ENCODE measurements at places on chromosomes 1 and 21.

- DNase-seq, result no peak
Observed at GRCh38 chr1:29286194-29286767, 50.0 kb downstream of the PTPRU start.

DNA sequence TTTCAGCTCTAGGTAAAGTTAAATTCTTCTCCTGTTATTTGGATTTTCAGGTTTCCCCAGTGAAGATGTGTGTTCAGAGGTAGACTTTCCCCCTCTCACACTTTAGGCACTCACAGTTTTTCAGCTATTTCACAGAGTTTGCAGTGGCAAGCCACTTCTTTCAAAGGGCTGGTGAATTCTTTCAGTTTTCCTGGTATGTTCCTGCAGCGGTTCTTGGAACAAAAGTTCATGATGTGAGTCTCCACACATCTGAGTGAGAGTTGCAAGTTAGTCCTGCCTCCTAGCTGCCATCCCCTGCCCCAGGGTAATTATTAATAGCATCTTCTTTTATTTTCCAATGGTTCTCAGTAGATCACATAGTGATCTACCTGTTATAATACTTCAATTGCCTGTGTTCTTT is 27.3 kb upstream of the CD84 start:
- no peak for DNase-seq

DNA sequence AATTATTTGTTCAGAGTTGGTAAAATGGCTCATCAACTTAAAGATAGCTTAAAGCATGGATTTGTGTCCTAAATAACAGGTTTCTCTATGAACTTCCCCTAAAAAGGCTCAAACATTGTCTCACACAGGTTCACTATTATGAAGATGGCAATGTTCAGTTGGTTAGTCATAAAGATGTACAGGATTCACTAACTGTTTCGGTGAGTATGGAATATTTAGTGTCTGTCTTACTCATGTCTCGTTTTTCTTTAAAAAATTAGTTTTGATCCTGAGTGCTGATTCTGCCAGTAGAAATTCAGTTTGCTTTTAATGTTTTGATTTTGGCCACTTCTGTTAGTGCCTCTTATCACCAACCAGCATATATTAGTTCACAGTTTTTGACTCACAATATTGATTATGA is 7.5 kb upstream of the MOV10 start:
- no peak for DNase-seq

- DNase-seq, result no peak
Observed at GRCh38 chr1:20114021-20114648, 5.2 kb downstream of the PLA2G2D start.

DNA sequence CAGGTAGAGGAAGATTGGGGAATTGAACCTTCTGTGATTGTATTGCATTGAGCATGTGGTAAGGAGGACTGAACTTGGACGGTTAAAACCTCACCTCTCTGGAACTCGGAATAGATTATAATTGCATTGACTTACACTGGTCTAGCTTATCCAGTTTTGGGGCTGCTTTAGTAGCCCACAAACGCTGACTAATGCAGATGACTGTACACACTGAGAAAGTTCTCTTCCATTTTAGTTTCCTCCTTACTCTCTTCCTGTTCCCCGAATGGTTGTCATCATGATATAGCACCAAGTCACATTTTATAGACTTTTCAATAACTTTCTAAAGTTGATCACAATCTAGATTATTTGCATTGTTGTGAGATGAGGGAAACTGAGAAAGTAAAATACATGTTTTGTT is 78.2 kb downstream of the NFIA start:
- no peak for DNase-seq

DNA sequence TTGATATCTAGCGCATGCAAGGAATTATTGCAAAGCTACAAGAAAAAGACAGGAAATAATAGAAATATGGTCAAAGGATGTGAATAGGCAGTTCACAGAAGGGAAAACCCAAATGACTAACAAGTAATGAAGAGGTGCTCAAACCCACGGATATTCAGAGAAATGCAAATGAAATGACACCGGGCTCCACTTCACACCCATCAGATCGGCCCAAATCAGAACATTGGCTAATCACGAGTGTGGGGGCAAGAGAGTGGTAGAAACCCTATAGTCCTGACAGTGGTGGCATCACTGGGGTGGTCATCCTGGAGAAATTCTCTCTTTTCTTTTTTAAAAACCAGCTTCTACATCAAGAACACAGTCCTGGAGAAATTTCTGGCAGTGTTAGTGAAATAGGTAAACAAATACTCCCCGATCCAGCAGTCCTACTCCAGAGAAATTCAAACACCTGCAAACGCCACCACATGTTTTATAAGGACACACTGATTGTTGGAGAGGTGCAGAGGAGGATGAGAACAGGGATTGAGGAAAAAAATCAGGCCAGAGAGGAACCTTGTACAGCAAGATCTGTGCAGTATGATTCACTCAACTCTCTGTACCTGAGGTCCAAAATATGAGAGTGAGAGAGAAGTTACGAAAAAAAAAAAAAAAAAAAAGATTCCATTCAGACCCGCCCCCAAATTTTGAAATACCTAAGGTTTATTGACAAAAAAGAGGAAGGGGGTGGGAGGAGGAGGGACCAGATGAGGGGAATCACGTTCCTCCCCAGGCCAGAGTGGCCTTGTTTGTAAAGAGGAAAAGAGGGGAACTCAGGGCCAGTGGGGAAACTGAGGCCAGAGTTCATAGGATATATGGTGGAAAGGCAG is 9.2 kb upstream of the TNFRSF1B start:
- no peak for DNase-seq

GRCh38 chr21:42681296-42682206 is 28.1 kb downstream of the PDE9A start:
- DNase-seq, result no peak

GRCh38 chr1:173294843-173295242 is 87.7 kb upstream of the TNFSF4 start:
- DNase-seq, result no peak

GRCh38 chr1:6251681-6252373 is 7.8 kb downstream of the HES3 start:
- no peak for DNase-seq

DNA sequence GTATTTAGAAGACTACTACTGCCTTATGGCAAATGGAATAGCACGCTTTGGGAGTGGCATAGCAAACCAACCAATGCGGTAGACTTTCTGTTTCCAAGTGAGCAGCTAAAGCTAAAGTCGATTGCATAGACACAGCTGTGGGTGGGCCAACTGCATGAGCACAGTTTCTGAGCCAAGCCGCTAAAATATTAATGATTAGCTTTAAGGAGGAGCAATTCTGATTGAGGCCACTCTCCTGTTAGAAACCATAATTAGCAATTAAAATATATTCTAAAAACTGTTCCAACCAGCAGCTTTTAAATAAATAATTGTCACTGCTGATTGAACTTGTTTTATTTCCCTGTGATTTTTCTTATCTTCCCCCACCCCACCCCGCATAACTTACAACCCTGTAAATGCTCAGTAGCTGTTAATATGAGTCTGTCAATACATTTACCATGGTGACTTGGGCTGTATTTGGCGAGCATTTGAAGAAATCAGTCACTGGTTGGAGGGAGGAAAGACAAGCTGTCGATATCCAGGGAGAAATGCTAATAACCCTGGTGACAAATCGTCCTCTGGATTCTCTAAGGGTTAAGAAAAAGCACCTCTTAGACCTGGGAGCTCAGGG is 32.2 kb downstream of the RNF220 start:
- DNase-seq, result no peak

GRCh38 chr1:183869664-183870063 is 64.7 kb downstream of the RGL1 start:
- no peak for DNase-seq

- no peak for DNase-seq
Observed at GRCh38 chr1:167454304-167454893, 63.9 kb downstream of the CD247 start.

DNA sequence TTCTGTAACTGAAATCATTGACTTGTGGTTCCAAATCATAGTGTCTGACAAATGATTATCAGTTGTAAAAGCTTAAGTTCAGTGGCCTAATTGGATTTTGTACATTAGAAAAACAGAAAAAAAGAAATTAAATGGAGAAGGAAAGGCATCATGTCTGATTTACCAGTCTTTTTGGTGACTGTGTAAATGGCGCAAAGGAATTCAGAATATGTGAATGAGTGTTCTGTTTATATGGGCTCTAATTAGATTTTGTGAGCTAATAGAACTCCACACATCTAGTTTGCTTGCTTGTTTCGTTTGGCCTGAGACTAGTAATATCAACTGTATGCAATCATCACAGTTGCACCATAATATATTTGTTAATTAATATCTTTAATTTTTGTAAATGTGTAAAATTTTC is 151.7 kb downstream of the PLA2G4A start:
- no peak for DNase-seq

DNA sequence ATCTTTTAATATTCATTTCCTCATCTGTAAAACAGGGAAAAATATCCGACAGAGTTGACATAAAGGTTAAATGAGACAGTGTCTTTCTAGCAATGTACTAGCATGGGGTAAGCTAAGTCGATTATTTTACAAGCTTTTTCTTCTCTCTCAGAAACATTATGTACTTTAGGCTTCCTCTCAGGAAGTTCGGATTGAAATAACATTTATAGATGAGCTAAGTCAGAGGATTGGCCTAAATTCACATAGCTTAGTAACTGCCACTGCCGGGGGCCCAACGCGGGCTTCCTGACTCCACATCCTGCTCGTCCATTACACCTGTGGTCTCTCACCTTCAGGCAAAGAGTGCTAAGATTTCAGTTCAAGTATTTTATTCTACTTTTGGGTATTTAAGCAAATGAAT is 462.3 kb upstream of the NFIA start:
- no peak for DNase-seq

DNA sequence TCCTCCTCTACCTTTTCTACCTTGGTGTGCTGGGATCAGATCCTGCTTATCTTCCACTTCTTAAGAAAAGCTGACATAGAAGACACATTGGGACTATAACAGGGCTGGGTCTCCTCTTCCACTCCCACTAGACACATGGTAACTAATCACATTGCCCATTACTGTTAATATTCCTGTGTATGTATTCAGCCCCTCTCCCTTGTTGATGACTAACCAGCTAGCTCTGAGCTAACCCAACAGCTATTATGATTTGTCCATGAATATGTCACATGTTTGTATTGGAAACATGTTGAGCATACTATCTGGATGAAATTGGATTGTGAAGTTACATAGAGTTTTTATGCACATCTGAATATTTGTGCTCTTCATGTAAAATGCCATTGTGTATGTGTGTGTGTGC is 52.9 kb downstream of the MPZL1 start:
- DNase-seq, result no peak

- no peak for DNase-seq
Observed at GRCh38 chr1:20974069-20974468, 187.0 kb upstream of the HP1BP3 start.

- DNase-seq, result no peak
Observed at GRCh38 chr1:115133440-115133839, 44.1 kb upstream of the TSPAN2 start.

DNA sequence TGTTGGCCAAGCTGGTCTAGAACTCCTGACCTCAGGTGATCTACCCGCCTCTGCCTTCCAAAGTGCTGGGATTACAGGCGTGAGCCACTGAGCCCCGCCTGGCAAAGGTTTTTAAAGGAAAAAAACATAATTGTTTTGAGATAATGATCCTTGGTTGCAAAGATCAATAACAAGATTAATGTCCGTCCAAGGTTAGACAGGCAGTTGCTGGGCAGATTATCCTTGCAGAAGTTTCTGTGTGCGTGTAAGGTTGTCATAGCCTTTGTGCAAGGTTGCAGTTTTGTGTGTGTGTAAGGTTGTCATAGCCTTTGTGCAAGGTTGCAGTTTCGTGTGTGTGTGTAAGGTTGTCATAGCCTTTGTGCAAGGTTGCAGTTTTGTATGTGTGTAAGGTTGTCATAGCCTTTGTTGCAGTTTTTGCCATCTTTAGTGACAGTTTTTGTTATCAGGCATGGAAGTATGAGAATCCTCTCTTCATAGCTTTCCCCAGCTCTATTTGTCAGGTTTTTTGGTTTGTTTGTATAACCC is 3.6 kb downstream of the YBEY start:
- no peak for DNase-seq

DNA sequence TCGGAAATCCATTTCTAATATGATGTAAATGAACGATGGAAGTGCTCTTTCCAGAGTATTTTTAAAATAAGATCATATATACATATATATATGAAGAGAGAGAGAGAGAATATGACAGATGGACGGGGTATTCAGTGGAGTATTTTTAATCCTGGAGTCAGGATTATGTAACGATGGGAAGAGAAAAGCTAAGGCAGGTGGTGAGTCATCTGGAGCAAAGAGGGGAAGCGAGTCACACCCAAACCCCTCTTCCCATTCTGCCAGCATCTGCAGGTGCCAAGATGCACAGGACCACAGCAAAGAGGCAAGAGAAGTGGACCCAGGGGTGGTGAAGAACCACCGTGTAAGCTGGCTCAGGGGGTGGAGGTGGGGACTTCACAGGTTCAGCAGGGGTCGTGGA is 102.7 kb upstream of the GRIK3 start:
- no peak for DNase-seq

GRCh38 chr1:162230096-162230495 is 146.6 kb downstream of the SPATA46 start:
- peak; percentile 94 for DNase-seq

GRCh38 chr1:233971753-233972152 is 67.3 kb downstream of the SLC35F3 start:
- DNase-seq, result no peak

DNA sequence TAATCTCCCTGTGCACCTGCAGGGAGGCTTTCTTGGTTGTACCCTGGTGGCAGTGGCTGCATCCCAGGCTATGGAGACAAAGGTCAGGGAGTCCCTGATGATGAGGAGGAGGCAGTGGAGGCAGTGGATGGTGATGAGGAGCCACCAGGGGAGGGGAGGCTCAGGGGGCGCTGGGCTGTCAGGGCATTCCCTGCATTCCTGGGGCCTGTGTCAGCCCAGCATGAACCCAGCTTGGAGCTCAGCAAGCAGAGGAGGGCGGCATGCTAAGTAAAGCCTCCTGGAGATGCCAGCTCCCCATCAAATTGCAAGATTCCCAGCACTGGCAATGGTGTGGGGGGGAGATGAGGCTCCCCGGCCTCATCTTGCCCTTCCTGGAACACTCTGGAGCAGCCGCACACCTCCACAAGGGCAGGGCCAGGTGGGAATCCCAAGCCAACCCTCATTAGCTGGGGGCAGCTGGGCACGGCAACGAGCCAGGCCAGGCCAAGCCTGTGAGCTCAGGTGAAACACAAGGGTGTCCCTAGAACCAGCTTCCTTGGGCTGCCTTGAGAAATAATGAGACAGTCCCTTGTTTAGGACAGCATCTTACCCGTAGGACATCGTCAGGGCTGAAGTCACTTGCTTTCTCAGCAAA is 469.5 kb downstream of the MATN1 start:
- DNase-seq, result no peak

- DNase-seq, result no peak
Observed at GRCh38 chr1:43414634-43415223, 25.0 kb downstream of the SZT2 start.

- no peak for DNase-seq
Observed at GRCh38 chr21:46352913-46353312, 29.0 kb downstream of the PCNT start.

DNA sequence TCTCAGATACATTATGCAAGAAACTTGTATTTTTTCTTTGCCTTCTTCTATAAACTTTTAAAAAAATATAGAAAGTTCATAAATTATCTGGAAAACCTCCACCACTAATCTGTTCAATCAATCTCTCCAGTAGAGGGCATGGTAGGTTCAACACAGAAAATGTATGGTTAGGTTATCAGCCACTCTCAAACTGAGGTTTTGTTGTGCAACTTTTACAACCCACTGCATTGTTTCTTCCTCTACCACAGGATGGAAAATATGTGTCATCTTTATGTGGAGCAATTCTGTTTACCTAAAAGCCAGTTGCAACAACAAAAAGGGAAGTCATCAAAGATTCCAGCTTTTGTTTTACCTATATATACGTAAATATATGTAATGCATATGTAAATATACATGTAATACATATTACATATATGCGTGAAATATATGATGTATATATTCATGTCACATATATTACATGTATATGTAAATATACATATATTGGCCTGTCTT is 3.0 kb upstream of the RGS2 start:
- peak; percentile 17 for DNase-seq
